ENCODE measurements at places on chromosomes 11 and 22. TPM values are rescaled to one million over a fixed set of nuclear protein-coding genes. Genes with fewer than 3 reads are reported as not detected.

DNA sequence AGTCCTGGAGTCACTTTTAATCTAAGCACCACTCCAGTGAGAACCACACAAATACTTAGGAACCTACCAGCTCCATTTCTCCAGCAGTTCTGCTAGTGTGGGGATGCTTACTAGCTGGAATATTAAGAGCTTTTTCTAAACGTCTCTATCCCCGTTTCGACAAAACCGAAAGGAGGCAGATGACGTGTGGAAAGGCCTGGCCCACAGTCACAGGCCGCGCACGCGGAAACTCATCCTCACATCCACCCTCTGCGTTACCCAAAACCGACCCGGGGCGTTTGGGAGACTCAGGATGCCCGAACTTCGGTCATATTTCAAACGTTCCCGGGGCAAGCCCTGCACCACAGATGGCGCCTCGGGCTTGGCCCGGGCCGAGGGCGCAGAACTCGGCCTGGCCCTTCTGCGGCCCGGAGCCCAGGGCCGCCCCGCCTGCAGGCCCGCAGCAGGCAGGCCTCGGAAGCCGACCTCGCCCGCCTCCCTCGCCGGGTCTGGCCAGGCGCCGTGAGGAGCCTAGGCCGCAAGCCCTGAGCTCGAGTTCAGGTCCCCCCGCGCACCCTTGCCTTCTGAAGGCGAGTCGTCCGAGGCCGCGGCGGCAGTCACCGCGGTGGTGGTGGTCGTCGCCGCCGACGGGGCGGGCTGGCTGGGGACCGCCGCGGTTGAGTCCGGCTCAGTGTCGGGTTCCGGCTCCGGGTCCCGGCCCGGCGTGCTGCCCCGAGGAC, 473 bp downstream of the FNBP4 start:
- no peaks in the 10 kb centered on the region for H3K27me3 ChIP-seq
- H3K36me3 ChIP-seq = peaks cover 34% of the 10 kb centered on the region
- peaks cover 31% of the 10 kb centered on the region for H3K4me1 ChIP-seq
- DNase-seq = peak; percentile 87

- no peaks in the 10 kb centered on the region for H3K36me3 ChIP-seq
- H3K4me1 ChIP-seq = no peaks in the 10 kb centered on the region
- peaks cover 5% of the 10 kb centered on the region for H3K27me3 ChIP-seq
- no peak for DNase-seq
These were observed 121.5 kb downstream of the RRAS2 start for GRCh38 chr11:14237444-14237961.

DNA sequence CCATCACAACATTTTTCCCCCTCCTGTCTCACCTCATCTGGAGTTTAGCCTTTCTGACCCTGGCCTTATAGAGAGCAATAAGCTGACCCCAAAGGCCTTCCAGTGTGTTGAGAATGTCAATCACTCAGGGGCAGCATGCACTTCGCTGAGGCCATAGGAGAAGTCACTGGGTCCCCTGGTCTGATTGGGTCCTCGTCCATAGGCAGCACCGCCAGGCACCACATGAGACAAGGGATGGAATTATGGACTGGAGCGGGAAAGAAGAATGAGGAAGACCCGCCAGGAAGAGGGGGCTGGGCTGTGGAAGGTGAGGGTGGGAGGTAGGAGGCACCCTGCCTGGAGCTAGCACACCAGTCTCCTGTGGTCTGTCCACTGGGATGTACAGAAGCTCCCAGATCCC, 72.9 kb downstream of the DSCAML1 start:
- H3K27me3 ChIP-seq = no peaks in the 10 kb centered on the region
- H3K4me1 ChIP-seq = peaks cover 20% of the 10 kb centered on the region
- DNase-seq = no peak
- no peaks in the 10 kb centered on the region for H3K36me3 ChIP-seq
- no peak overlapping the region for H3K4me3 ChIP-seq

DNA sequence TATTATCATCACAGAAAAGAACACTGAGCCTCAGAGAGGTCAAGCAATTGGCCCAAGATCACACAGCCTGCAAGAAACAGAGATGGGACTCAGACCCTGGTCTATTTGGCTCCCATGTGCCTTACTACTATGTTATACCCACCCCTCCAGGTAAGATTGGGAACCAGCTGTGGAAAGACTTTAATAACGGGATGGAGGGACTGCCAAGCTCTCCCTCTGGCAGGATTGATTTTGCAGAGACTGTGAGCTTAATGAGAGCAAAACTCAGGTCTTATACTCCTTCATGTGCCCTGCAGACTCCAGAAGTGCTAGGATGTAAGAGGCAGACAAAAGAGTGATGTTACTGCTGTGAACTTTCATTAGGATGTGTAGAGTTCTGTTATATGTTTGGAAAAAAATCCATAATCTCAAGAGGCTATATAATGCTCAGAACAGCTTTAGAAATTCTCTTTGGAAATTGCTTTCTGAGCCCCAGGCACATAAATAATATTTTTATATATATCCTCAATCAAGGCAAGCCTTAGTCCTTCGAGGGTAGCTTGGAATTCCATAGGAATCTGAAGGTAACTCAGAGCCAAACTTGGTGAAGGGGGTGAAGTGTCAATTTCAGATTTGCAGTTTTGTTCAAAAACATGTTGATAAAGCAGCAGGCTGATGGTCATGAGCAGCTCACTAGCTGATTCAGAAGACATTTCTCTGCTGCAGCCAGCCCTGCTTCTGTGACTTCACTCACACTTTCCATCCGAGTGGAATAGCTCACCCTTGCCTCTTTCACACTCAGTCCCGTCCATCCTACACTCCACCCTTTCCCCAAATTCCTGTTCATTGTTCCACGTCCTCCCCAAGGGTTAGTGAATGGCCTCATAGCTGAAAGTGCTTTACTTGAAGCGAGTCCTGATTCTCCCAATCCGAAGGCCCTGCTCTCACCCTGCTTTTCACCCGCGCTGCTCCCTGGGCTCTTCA, 188.8 kb downstream of the SNX19 start:
- no peaks in the 10 kb centered on the region for H3K36me3 ChIP-seq
- H3K27me3 ChIP-seq = no peaks in the 10 kb centered on the region
- H3K4me3 ChIP-seq = no peak overlapping the region
- H3K27ac ChIP-seq = no peak overlapping the region

DNA sequence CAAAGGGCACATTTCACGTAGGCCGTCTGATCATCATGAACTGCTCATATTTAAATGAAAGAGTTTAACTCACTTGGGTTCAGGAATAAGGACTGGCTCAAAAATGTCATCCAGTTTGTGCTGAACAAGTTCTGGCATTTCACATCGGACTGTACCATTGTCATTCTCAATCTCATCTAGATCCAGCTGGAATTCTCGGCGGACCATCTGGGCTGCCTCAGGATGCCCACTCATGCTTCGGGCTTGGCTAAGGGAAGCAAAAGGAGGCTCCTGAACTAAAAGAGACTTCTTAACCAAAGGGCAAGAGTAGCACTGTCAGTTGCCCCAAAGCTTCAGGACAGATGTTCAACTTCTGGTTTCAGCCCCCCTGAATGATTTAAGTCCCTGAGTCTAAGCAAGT, 40.2 kb downstream of the F2 start:
- H3K36me3 ChIP-seq = peaks cover 100% of the 10 kb centered on the region
- no peaks in the 10 kb centered on the region for H3K27me3 ChIP-seq
- H3K27ac ChIP-seq = no peak overlapping the region
- DNase-seq = no peak

DNA sequence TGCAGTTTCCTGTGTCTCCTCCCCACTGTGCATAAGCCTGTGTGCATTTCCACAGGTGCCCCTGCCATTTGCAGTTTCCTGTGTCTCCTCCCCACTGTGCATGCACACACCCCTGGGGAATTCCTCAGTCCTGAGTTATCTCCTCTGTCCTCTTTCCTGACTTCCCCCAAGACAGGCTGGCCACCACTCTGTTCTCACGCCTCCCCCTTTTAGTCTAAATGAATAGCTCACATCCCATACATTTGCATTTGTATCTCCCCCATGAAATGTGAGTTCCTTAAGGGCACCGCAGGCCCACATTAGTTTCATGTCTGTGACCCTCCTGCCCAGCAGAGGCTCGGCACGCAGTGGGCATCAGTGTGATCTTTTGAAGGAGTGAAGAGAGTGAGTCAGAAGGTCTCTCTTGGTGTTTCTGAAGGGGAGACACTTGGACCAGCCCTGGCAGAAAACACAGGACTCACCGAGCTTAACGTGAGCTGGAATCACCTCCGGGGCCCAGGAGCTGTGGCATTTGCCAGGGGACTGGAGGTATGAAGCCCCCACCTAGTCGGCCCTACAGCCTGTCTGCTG, 6.2 kb downstream of the LRRC74B start:
- H3K27ac ChIP-seq = no peak overlapping the region
- H3K4me1 ChIP-seq = no peaks in the 10 kb centered on the region
- H3K27me3 ChIP-seq = no peaks in the 10 kb centered on the region
- no peak for DNase-seq
- H3K36me3 ChIP-seq = no peaks in the 10 kb centered on the region

DNA sequence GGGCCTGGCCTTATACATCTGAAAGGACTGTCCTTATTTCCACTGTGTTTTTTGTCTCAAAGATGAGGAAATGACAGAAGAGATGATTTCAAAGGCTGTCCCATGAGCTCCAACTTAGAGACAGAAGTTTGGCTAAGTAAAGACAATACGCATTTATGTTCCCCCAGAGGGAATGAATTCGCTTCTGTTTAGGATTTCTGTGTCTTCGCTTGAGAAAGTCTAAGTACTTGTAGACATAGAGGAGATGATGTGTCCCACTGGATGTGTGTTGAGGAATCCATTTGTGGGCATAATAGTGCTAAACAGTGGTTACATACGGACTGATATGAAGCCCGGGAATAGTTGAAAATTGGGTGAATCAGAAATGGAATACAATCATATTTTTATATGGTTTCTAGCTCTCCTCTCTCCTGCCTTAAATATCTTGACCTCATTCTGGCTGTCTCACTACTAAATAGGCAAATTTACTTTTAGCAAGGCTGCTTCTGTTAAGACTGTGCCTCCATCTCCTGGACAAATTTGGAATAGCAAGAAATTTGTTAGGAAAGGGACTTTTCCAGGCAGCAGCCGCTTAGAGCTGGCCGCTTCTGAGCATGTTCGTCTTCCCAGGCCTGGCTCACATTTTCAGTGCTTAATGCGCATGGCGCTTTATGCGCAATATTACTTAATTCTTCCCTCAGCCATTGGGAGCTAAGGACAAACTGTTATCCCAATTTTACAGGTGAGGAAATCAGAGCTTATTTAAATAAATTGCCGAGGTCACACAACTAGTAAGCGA, 1.9 kb upstream of the PEX26 start:
- H3K4me3 ChIP-seq = no peak overlapping the region
- peak; percentile 88 for DNase-seq
- no peaks in the 10 kb centered on the region for H3K27me3 ChIP-seq
- H3K36me3 ChIP-seq = no peaks in the 10 kb centered on the region
- no peaks in the 10 kb centered on the region for H3K4me1 ChIP-seq

DNA sequence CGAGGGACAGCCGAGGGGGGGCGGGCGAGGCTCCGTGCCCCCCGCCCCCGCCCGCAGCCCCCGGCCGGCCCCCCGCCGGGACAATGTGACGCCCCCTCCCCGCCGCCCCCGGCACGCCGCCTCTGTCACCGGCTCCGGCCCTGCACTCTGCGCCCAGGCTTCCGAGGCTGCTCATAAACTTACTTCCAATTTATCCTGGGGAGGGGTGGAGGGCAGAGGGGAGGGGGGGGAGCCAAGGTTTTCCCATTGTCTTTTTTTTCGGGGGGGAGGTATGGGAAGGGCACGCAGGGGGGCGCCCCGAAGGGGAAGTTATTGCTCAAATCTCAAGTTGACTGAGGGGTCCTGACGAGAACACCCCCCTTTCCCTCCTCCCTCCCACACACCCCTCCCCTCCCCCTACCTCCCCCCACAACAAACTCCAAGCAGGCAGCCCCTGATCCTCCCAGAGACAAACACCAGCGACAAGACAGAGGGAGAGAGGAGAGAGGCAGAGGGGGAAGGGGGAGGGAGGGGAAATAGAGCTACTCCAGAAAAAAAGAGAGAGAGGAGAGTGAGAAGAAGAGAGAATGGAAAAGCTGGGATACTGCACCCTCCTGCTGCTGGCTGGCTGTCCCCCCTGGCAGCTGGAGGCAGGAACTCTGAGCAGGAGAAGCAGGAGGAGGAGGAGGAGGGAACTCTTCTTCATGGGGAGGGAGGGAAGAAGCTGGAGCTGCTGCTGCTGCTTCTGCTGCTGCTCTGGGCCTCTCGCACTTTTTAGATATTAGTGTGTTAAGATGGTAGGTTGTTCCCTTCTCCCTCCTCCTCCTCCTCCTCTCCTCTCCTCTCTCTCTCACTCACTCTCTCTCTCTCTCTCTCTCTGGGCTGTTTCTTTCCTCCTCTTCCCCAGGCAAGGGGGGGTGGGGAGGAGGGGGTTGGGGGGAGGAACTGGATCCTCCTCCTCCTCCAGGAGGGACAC, 631 bp downstream of the PHF21A start:
- no peaks in the 10 kb centered on the region for H3K27me3 ChIP-seq
- H3K27ac ChIP-seq = peak overlapping the region; percentile 97
- peak overlapping the region; percentile 84 for H3K4me3 ChIP-seq
- H3K36me3 ChIP-seq = no peaks in the 10 kb centered on the region
- no peaks in the 10 kb centered on the region for H3K4me1 ChIP-seq

Gene HBG2
- polyA plus RNA-seq = not detected

Gene GPR83
- polyA plus RNA-seq = 0.10 TPM
